ENCODE measurements at places on chromosomes 12 and 14. TPM values are rescaled to one million over a fixed set of nuclear protein-coding genes. Genes with fewer than 3 reads are reported as not detected.

Gene SLCO1B1
- not detected for total RNA-seq

DNA sequence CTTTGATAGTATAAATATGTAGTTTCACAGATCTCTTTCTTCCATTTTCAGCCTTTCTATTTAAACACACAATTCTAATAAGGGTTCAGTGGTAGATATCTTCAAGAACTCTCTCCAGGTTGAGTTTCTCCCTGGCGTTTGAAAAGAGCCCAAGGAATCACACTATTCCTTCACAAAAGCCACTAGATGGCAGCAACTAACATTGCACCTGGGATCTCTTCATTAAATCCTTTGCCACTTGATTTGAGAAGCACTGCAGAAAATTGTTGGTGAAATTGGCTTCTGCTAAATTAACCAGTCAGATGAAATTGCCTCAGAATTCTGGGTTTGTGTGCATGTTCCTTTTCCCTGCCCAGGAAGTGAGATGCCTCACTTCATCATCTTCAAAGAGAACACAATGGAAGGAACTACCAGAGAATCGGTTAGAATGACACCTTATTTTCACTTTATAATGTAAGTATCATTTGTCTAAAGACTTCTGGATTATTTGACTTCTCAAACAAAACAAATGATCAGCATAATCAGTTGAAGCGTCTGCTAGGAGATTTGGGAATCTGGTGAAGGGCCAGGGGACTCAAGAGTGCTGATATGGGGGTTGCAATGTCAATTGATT is 6.8 kb downstream of the CCDC198 start:
- no peak for DNase-seq

DNA sequence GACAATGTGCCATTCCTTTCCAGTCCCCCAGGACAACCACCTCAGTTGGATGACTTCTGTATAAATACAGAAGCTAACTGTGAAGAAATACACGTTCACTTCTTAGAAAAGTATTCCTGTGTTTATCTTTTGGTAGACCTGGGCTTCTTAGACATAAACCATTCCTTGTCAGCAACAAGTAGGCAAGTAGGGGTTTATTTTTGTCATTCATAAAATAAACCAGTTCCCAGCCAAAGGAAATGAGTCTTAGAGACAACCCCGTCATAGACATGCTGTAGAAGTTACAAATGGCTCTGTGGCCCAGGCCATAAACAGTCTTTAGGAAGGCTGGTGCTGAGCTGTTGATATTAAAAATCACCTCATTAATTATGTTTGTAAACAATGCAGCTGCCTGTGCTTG is 243.2 kb downstream of the SPTSSA start:
- no peak for DNase-seq

DNA sequence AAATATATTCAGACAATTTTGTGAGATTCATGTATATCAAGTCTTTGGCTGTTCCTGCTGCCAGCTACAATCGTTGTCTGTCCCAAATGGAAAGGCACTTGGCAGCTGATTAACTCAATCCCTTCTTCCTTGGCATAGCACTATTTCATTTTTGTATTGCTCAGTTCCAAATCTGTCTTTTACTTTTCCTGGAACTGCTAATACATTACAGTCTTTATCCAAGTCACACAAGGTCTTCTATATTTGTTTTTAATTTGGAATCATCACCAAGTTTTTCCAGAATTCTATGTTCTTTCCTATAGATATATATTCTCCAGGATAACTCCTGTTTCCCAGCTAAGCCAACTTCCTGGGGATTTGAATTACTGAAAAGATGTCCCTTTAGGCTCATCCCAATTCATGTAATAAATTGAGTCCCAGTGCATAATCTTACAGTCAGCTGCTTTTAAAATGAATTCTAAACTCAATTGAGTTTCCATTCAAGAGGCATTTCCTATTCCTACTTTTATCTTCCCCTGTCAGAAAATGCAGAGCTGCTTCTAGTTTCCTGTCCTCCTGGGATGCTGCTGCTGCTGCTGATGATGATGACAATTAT is 45.9 kb downstream of the DYRK2 start:
- no peak for DNase-seq

DNA sequence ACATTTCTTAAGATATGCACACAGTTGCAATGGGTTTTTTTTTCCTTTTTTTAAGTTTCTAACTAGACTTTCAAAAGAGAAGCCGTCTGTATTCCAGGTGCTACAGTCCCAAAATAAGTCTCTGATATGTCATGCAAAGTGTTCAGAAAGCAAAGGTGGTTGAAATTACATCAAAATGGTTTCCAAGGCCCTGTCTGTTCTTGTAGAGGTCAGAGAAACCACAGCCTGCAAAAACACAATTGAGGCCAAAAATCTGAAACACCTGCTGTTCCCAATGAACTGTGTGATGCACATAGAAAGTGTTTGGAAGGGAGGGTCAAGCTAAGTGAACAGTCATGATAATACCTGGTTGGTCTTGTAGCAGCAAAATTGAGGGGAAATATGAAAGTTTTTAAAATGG is 91.0 kb downstream of the VRK1 start:
- DNase-seq, result no peak

DNA sequence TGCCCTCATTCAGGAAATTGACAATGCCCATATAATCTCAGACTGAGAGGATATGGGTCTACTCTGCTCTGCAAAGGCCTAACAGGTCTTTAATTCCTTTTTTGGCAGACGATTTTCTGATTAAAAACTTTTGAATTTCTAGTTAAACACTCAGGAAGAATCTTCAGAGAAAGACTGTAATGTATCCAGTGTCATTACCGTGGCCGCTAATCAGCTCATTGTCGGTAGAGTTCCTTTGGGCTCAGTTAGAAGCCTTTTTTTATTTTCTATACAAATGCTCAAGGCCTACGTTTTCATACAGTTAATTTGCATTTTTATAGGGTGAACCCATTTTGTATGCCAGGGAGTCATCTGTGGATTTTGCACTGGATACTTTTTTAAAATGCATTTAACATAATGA is 549.9 kb downstream of the RPS29 start:
- no peak for DNase-seq
